HFFc6 (cell line): ENCODE measurements at places on chromosomes 5 and 9. TPM values are rescaled to one million over a fixed set of nuclear protein-coding genes. Genes with fewer than 3 reads are reported as not detected.

Gene ADAMTSL1
- total RNA-seq, result 34.5 to 92.6 TPM (median 45.6 TPM) in 3 replicates

Gene SPATA6L
- 0.41 to 0.70 TPM (median 0.53 TPM) in 3 replicates for total RNA-seq

Gene PCDHA3
- total RNA-seq, result not detected in 3 replicates

Gene FOXE1
- 48.5 and 155 TPM in 2 replicates for total RNA-seq

Gene KIF20A
- 36.4 to 76.9 TPM (median 57.5 TPM) in 3 replicates for total RNA-seq

Gene CDHR2
- not detected in 3 replicates for total RNA-seq

Gene OBP2B
- total RNA-seq, result not detected in 3 replicates

Gene RASEF
- 0.05 to 0.08 TPM (median 0.06 TPM) in 3 replicates for total RNA-seq

Gene CTXN3
- not detected in 3 replicates for total RNA-seq

Gene TLX3
- not detected in 3 replicates for total RNA-seq

Gene ANAPC2
- total RNA-seq, result 37.1 and 37.4 TPM in 2 replicates

Gene TSSK1B
- not detected in 3 replicates for total RNA-seq

Gene KIAA1958
- 3.5 and 8.7 TPM in 2 replicates for total RNA-seq

Gene SLC6A3
- total RNA-seq, result not detected in 3 replicates

- peak; percentile 7 for DNase-seq
These were observed 6.4 kb downstream of the ISCA1 start for GRCh38 chr9:86275962-86276361.

- DNase-seq, result no peak
These were observed 312 bp downstream of the SET start for GRCh38 chr9:128689293-128689774.

DNA sequence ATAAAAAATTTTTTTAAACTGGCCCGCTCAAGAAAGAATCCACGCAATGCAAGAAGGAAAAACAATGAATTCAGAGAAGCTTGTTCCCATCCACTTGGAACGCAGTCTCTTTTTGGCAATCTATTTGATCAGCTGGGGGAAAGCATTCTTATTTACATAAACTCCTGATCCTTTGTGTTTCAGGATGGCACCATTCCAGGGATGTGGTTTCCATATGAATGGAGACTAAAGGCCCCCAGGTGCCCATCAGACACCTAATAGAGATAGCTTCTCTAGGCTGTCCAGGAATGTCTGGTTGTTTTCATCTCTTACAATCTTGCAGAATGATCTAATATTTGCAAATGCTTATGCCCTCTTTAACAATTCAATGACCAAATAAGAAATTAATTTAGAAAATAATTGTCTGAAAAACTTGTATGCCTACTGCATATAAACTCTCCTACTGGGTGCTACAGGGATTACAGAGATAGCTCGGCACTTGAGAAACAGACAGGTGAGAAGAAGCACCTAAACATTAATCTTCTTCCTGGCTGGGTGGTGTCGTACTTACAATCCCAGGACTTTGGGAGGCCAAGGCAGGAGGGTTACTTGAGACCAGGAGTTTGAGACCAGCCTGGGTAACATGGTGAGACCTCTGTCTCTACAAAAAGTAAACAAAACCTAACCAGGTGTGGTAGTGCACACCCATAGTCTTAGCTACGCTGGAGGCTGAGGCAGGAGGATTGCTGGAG lies 3.0 kb upstream of the RASGRF2 start:
- no peak for DNase-seq

- DNase-seq, result peak; percentile 17
These were observed 38.7 kb downstream of the TGFBR1 start for GRCh38 chr9:99143655-99144054.

DNA sequence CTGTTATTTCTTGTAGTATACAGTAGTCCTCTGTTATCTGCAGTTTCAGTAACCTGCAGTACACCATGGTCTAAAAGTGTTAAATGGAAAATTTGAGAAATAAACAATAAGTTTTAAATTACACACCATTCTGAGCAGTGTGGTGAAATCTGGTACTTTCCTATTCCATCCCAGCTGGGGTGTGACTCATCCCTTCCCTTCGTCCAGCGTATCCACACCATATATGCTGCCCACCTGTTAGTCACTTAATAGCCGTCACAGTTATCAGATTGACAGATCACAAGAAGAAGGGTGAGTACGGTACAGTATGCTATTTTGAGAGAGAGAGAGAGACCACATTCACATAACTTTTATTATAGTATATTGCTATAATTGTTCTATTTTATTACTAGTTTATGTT lies 28.9 kb downstream of the FAM151B start:
- peak; percentile 76 for DNase-seq

DNA sequence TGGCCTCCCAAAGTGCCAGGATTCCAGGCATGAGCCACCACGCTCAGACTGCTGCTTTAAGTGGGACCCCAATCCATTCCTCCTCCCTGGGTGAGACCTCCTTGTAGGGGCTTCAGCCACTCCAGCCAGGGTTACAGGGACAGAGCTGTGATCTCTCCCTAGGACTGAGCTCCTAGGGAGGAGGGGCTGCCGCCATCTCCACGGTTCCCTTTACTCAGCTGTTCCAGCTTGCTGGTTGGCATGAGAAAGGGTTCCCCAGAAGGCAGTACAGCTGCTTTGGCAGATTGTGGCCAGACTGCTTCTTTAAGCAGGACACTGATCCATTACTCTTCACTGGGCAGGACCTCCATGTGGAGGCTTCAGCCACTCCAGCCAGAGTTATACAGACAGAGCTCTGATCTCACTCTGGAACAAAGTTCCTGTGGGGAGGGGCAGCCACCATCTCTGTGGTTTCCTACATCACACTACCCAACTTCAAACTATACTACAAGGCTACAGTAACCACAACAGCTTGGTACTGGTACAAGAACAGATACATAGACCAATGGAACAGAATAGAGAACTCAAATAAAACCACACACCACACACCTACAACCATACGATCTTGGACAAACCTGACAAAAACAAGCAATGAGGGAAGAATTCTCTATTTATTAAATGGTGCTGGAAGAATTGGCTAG lies 7.2 kb downstream of the INSL6 start:
- no peak for DNase-seq

DNA sequence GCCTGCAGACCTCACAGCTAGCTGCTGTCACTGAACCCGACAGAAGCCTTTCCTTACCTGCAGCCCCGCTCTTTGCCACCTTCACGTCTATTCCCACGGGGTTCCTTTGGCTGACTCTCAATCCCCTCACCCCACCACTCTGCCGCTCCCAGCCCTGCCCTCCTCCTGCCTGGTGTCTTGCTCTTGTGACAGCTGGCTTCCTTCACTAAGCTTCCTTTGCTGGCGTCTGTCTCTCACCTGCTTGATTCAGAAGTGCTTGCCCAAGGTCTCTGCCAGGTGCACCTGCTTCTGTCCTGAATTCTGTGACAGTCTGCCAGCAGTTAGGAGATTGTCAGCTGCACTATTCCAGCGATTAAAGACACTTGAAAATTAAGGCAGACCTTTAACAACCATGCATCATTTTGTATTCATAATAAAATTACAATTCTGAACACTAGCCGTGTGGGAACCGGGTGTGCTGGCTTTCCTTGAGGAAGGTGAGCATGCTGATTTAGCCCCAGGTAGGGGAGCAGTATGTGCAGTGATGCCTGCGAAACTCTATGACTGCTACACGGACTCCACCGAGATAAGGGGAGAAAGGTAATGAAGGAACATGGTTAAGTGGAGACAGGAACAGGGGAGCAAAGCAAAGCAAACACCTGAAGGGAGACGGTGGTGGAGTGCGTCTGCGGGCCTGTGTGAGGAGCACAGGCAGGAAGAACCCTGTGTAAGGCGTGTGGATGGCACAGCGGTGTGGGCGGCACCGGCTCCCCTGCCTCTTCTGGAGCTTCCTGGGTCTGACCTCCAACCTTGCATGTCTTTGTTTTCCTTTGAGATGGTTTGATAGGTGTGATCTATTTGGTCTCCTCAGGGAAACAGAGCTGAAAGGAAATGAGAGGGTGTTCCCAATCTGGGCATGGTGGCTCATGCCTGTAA lies 80.1 kb upstream of the CACNA1B start:
- DNase-seq, result no peak

DNA sequence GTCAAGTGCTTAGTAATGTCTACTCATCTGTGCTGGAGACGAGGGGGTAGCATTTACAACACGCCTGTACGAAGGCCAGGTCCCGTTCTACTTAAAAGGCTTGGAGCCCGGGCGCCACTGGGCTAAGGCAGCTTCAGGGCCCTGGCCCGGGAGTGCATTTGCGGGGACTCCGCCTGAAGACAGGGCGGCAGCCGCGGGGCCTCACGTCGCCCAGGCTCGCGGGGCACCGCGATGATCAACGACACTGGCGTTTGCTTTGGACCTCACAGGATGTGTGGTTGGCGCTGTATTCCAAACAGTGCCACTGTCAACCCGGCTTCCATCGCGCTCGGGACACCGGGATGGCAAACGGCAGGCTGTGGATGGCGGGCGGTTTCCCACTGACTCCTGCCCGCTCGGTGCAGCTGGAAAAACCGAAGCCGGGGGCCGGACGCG lies 1.1 kb upstream of the TENT4A start:
- no peak for DNase-seq

GRCh38 chr5:147404706-147405105 lies 105.2 kb downstream of the DPYSL3 start:
- DNase-seq, result no peak

GRCh38 chr9:112032743-112033142 lies 136.1 kb downstream of the UGCG start:
- DNase-seq, result peak; percentile 46

DNA sequence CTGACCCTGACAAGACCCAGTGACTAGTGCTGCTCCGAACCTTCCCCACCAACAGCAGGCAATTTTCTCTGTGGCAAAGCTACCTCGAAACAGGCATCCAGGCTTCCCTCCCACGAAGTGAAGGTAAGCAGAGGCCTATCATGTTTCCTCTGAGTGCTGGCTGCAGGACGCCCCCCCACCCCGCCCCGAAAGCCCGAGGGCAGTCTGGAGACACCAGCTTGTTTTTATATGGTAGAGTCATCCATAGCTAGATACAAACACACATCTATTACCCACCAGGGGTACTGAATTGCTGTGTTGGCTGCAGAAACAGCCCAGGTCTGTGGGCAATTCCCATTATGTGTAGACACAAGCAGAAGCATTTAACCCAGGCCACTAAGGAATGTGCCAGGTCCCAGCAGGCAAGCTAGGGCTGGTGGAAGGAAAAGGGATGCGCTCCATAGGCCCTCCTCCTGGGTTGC lies 40.4 kb downstream of the LIX1 start:
- DNase-seq, result no peak

GRCh38 chr9:6779417-6780241 lies 21.9 kb downstream of the KDM4C start:
- DNase-seq, result peak; percentile 20

DNA sequence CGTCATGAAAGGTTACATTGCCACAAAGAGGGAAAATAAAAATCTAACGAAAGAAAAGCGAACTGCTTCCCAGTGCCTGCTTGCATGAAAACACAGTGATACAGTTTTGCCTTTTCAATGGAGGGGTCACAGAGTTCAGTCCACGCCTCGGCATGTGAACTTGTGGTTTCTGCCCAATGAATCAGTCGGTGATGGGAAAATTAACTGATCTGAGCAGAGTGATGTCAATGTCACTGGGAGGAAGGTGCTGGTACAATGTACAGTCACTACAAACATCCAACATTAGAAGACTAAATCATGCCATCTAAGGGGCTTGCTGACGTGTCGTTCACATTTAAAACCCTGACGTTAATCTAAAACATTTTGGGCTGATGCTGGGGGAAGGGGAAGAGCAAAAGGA lies 151.8 kb upstream of the MSX2 start:
- no peak for DNase-seq

DNA sequence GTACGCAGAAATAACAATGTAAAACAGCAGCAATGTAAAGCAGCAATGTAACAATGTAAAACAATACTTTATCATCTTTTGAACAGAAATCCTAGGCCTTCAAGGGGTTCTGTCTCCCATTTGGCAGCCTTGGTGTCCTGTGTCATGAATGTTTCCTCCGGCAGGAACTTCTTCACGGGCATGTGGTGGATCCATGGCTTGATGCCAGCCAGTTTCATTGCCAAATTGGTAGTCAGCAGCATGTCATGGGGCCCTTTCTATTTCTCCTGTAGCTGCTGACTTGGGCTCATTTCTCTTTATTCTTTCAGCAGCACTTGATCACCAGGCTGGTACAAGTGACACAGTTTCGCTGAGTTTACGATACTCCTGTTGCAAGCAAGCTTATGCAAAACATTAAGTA lies 275.3 kb downstream of the HTR1A start:
- no peak for DNase-seq

GRCh38 chr5:120479066-120479465 lies 15.0 kb downstream of the PRR16 start:
- peak; percentile 34 for DNase-seq

GRCh38 chr9:101369286-101369685 lies 15.5 kb downstream of the BAAT start:
- no peak for DNase-seq
